ENCODE measurements at places on chromosomes 6 and 20.

GRCh38 chr6:38151580-38152500 is 332.3 kb downstream of the ZFAND3 start:
- no peak for DNase-seq

DNA sequence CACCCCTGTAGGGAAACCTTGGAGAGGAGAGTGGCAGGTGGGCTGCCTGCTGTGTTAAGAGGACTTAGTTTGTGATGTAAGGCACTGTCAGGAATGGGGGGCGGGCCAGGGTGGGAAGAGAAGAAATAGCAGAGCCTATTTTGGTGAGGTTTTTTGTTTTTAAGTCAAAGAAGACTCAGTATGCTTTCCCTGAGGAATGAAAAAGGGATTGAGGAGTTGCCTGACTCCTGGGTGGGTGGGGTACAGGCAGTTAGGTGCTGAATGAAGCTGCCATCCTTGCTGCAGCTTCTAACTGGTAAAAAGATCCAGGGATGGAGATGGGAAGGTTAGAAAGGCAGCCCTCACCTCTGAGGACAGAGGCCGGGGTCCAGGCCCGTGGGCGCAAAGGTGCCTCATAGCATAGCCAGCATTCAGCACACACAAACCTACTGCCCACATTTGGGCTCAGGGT is 37.9 kb downstream of the PLCG1 start:
- peak; percentile 13 for DNase-seq

GRCh38 chr20:49380337-49380780 is 102.1 kb downstream of the KCNB1 start:
- DNase-seq: no peak

- no peak for DNase-seq
Measured at GRCh38 chr20:42611889-42612837, 577.5 kb downstream of the PTPRT start.

- DNase-seq: peak; percentile 90
Measured at GRCh38 chr6:27146706-27147505, 100.6 kb upstream of the PRSS16 start.

- DNase-seq: no peak
Measured at GRCh38 chr6:16320533-16321340, 82.3 kb downstream of the GMPR start.
